ENCODE measurements at places on chromosomes 5 and 9. TPM values are rescaled to one million over a fixed set of nuclear protein-coding genes. Genes with fewer than 3 reads are reported as not detected.

Gene PCDH1
- 10.0 TPM for polyA plus RNA-seq

GRCh38 chr5:62767077-62767476 lies 188.5 kb downstream of the LRRC70 start:
- DNase-seq, result no peak

- no peak for DNase-seq
Observed at GRCh38 chr5:113118298-113118697, 141.7 kb downstream of the DCP2 start.

DNA sequence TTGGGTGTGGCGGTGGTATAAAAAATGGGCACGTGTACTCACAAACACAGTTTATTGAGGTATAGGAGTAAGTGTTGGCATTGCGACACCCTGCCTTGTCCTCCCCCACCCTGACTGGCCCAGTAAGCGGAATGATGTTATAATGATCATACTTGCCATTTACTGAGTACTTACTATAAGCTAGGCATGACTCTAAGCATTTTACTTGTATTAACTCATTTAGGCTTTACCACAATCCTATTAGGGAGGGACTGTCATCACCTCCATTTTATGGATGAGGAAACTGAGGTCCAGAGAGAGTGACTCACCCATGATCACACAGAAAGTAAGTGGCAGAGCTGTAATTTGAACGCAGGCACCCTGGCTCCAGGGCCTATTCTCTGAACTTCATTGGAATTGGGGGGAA lies 2.3 kb downstream of the SMIM3 start:
- DNase-seq, result peak; percentile 86

Data from keratinocyte (primary cell).